ENCODE measurements at places on chromosomes 13 and 19.
A peak's percentile ranks its signal among the peaks of the same experiment; 100 is the strongest.

DNA sequence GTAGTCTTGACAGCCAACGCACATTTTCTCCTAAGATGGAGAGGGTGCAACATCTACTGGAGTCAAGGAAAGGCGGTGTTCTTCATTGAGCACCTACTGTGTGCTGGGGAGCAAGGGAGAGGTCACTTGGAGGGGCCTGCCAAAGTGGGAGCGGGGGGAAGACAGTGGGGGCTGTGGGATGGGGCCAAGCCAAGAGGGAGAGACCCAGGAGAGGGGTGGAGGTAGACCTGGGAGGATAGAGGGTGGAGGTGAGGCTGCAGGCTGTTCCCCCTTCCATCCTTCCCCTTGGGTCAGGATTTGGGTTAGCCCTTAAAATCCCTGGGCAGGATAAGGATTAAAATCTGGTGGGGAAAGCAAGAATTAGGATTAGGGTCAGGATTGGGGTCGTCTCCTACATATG is 1.7 kb upstream of the PLPP2 start:
- no peak for DNase-seq

GRCh38 chr13:51955281-51955771 is 55.9 kb downstream of the ATP7B start:
- no peak for DNase-seq

GRCh38 chr13:98098516-98098915 is 44.4 kb upstream of the FARP1 start:
- no peak for DNase-seq

GRCh38 chr13:33313504-33313903 is 27.9 kb upstream of the STARD13 start:
- no peak for DNase-seq

DNA sequence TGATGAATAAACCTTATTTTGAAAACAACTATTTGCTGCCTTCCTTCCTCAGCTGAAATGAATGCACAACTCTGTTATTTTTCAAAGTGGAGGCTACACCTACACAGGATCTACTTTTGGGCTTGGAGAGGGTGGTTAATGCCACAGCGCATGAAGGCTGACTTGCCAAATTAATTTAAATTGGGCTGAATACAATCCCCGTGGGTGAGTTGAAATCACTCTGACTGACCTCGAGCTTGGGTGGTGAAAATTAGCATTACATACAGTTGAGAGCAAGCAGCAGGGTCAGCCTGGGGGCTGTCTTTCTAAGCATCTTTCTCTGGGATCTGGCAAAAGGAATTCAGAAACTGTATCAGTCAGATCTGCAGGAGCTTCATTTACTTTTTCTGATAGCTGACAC is 38.5 kb downstream of the TPT1 start:
- no peak for DNase-seq

GRCh38 chr19:45100846-45101252 is 7.9 kb downstream of the PPP1R37 start:
- no peak for DNase-seq

DNA sequence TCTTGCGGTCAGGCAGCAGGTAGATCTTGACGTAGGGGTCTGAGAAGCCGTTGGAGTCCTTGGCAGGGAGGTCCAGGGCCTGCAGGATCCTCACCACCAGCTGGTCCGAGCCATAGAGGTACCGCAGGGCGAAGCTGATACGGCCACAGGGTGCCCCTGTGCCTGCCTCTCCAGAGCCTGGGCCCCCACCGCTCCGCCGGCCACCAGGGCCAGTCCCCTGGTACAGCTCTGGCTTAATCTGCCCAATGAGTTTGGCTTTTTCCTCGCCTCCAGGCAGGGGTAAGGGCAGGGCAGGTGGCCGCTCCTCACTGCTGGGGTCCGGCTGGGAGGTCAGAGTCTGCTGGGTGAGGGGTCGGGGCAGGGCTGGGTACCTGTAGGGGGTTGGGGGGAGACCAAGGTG is 9.9 kb downstream of the SYT3 start:
- no peak for DNase-seq

DNA sequence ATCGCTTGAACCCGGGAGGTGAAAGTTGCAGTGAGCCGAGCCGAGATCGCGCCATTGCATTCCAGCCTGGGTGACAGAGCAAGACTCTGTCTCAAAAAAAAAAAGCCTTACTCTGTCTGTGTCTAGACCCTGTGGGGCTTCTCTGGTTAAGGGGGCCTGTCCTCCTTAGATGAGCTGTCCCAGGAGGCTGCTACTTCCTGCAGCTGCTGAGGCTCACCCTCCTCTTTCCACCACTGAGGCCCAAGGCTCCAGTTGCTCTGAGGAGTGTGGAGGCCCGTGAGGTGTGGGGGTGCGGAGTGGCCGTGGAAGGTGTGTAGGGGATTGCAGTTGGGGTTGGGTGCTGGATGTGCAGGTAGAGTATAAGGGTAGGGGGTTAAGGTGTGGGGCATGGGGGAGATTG is 22.1 kb upstream of the RASA3 start:
- no peak for DNase-seq

GRCh38 chr13:95678967-95679366 is 2.0 kb downstream of the DNAJC3 start:
- DNase-seq: no peak

DNA sequence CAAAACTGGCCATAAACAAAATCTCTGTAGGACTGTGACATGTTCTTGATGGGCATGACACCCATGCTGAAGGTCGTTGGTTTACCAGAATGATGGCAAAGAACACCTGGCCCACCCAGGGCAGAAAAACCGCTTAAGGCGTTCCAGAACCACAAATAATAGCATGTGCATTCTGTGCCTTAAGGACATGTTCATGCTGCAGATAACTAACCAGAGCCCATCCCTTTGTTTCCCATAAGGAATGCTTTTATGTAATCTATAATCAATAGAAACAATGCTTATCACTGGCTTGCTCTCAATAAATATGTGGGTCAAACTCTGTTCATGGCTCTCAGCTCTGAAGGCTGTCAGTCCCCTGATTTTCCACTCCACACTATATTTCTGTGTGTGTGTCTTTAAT is 11.2 kb upstream of the ZNF578 start:
- no peak for DNase-seq

GRCh38 chr19:3171894-3172672 is 6.5 kb upstream of the S1PR4 start:
- no peak for DNase-seq

GRCh38 chr13:93956426-93956825 is 523.1 kb downstream of the DCT start:
- no peak for DNase-seq

DNA sequence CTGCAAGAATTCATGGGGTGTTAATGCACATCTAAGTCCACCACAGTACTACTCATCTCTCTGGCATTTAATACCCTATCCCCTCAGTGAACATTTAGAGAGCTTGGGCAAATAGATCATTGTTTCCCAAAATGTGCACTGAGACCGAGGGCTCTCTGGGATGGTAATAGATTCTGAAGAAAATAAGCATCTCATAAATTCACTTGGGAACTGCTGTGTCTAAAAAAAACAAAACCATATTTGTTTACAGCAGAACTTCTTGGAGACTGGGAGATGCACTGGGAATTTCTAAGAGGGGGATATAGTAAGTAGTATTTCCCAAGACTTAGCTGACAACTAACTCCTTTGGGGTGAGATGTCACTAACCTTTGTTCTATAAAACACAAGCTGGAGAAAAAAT is 58.4 kb downstream of the ENOX1 start:
- DNase-seq: no peak

DNA sequence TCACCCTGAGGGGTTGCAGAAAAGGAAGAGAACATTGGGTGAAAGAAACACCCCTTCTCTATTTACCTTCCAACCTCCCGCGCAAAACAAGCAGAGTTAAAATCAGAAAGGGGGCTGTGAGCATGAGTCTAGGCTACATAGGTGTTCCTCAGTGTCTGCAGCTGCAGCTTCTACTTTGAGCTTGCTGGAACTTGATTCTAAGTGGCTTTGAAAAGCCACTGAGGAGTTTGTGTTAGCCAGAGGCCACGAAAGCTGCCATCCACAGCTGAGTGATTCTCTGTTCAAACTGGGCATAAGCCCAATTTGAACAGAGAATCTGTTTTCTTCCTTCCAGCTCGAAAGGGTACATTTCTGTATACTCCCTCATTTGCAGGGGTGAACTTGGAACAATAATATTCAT is 343.9 kb downstream of the PCDH9 start:
- DNase-seq: no peak

GRCh38 chr13:20715330-20715712 is 11.8 kb downstream of the IL17D start:
- no peak for DNase-seq

DNA sequence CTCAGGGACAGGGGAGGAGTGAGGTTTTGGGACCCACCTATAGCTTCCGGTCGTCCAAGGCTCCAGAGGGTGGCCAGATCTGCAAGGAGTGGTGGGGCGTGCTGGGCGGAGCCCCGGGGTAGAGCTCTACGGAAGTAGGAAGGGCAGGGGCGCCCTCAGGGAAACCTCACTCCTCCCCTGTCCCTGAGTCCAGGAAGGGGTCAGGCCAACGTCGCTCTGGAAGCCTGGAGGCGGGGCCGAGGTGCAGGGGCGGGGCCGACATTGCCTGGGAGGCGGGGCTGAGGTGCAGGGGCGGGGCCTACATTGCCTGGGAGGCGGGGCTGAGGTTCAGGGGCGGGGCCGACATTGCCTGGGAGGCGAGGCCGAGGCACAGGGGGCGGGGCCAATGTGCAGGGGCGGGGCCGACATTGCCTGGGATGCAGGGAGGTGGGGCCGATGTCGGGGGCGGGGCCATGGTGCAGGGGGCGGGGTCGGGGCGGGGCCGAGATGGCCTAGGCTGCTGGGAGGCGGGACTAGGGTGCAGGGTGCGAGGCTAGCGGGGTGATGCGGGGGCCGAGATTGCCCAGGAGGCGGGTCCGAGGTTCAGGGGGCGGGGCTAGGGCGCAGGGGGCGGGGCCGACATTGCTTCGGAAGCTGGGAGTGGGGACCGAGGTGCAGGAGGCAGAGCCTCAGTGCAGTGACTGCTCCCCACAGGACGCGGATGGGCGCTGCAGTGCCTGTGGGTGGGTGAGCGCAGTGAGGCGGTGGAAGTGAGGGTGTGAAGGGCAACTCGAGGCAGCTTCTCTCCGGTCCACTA is 4.9 kb upstream of the PALM start:
- DNase-seq: peak; percentile 69

- DNase-seq: no peak
Observed at GRCh38 chr13:107157271-107157670, 589.3 kb upstream of the ARGLU1 start.

DNA sequence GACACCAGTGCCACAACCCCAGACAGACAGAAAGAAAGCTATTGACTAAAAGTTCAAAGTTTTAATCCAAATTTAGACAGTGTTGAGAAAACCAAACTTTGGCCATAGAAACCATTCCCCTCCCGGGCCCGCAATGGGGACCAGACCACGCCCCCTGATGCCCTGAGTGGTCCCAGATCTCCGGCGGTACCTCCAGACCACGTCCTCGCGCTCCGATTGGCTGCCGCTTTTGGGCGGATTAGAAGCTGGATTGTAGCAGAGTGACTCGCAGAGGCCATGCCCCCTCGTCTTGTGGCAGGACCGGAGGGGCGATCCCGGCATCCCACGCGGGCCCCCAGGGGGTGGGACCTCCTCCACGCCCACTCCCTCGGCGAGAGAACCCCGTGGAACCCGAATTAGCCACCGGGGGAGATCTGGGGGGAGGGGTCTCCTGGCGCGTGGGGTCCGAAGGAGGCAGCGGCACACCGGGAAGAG is 797 bp upstream of the HSD17B14 start:
- DNase-seq: peak; percentile 58

GRCh38 chr13:45544520-45544919 is 71.0 kb downstream of the ERICH6B start:
- DNase-seq: no peak

- DNase-seq: no peak
Observed at GRCh38 chr13:41533266-41534052, 76.1 kb downstream of the RGCC start.

DNA sequence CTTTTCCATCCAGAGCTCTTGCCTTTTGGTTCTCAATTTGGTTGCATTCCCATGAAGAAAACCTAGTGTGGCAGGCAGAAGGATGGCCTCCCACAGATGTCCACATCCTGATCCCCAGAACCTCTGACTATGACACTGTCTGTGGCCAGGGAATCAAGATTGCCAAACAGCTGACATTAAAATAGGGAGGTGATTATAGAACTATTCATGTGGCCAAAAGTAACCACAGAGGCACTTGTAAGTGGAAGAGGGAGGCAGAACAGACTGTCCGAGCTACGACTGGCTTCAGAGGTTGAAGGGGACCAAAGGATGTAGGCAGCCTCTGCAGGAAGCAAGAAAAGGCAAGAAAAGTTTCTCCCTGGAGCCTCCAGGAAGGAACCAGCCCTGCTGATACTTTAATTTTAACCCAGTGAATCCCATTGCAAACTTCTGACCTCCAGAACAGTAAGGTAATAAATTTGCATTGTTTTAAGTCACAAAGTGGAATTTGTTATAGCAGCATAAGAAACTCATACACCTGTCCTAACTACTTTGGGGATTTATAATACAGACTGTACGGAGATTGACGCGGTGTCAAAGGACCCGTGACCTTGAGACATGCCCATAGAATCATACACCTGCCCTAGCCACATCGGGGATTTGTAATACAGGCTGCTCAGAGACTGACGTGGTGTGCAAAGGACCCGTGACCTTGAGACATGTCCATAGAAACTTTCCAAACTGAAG is 106.5 kb downstream of the ATP11A start:
- no peak for DNase-seq

GRCh38 chr19:22783651-22784410 is at the start of gene ZNF99:
Gene ZNF99 (minus strand): TSS chr19:22784151. CDS start chr19:22784016, 135 bp downstream.
- no peak for DNase-seq

DNA sequence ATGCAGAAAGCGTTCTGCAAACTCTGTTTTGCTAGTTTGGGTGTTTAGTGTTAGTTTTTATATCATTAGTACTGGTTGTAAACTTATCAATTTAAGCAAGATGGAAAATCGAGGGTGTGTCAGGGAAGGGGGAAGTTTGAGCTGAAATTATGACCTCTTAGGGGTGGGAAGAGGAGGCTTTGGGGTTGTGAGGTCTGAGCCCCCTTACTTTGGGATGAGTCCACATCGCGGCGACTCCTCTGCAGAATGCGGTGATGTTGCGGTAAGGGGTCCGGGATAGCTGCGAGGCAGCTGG is 743 bp upstream of the NDUFS7 start:
- DNase-seq: no peak

- DNase-seq: peak; percentile 18
Observed at GRCh38 chr13:26872525-26873385, 112.2 kb upstream of the GPR12 start.

DNA sequence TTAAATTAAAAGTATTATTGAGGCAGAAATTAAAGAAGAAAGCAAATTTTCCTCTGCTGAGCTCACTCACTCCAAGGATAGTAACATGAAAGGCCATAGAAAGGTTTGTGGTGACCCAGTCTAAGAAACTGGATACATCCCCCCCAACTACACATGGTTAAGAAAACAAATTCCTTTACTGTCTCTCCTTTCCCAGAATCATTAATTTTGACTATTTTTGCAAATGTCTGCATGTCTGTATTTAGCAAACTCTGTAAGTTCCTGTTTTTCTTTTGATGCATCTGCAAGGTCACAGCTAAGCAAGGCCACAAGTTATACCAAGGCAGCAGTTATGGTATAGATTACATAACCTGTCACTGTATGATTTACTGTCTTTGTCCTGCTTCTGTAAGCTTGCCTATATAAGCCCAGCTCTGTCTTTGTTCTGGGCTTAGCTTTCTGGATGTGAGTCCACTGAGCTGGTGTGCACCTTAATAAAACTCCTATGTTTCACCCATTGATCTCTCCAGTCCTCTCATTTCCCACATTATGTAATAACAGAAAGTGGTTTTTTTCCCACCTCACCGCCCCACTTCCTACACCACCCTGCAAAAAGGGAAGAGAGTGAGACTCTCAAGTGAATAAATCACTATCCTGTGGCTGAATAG is 8.5 kb upstream of the ZNF83 start:
- DNase-seq: no peak

- DNase-seq: no peak
Observed at GRCh38 chr19:50268041-50268440, 61.1 kb downstream of the KCNC3 start.

GRCh38 chr13:52125547-52125946 is 3.3 kb downstream of the NEK5 start:
- DNase-seq: no peak
